ENCODE measurements at places on chromosomes 4 and X.

DNA sequence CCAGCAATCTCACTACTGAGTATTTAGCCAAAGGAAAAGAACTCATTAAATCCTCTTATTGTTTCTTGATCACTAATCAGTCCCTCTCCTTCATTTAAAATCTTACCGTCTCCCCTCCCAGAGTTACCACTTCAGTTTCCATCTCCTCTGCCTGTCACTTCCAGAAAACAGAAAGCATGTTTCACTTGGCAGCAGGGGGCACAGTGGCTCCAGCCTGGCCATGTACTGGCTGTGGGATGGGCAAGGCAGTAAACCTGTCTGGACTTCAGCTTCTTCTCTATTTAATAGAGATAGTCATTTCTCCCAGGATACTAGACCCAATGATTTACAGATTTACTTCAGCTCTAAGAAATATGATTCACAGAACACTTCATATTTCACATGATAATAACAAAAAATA, 63.2 kb downstream of the CD40LG start:
- DNase-seq = no peak

- no peak for DNase-seq
Observed at GRCh38 chrX:85619962-85620361, 240.5 kb upstream of the POF1B start.

DNA sequence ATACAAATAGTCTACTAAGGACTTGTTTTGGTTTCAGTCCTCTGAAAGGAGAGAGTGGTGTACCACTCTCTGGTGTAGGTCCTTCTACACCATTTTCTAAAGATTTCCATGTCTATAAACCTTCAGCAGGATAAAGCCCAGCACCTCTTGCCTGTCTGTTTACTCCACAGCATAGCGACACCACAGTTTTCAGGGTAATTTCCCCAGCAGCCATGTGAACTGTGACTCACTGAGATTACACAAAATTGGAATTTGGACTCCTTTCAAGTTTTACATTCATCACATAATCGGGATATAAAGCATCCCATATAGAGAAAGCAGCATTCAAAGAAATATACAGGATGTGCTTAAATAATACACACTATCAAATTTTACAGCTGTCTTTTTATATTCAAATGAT, 229.6 kb downstream of the PRDM5 start:
- DNase-seq = no peak

DNA sequence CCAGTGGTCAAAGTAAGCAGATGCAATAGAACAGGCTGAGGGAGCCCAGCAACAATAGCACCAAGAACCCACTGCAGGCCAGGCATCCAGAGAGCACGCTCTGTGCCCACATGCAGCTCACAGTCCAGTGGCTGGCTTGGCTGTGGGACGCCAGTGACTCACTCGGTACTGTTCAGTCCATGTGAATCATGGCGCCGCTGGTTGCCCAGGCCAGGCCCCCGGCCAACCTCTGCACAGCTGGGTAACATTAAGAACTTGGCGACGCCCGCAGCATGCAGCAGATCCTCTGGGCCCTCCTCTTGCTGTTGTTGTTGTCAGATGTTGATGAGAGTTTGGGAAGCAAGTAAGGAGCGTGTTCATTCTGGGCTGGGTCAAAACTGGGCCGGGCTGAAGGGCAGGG, 60.5 kb downstream of the MSX1 start:
- DNase-seq = no peak

DNA sequence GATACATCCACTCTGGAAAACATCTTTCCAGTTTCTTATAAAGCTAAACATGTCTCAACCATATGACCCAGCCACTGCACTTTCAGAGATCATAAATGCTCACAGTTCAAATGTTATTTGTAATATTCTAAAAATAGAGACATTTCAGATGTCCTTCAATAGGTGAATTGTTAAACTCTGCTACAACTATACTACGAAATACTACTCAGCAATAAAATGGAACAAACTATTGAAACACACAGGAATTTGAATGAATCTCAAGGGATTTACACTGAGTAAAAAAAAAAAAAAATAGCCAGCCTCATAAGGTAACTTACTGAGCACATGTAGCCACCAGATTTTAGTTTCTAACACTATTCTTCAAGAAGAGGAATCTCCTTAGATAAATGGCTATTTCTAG, 253.9 kb downstream of the PCDH18 start:
- DNase-seq = no peak

DNA sequence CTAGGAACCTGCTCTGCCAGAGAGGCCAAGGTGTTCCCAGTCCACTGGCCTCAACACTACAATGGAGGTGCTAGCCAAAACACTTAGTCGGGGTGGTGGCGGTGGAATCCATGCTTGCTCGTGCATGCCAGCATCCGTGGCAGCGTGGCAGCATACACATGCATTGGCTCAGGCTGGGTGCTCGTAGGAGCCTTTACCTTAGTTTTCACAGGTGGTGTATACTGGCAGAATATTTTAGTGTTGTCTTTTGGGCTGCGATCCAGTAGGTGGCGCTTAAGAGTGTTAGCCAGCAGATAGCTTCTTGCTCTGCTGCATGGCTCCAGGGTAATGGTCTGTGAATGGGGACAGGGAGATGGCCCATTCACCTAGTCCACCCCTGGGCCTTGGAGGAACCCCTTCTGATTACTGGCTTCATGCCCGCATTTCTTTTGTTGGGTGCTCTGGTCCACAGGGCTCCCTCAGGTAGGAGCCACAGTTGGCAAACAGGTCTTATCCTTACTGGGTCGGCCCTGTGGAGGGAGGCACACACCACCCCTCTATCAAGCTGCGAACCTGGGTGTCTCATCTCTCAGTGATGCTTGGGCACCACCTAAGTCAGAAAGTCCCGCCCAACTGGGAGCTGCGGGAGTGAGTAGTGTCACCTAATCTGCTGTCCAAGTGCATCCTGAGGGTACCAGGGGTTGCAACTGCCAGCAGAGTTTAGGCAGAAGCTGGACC, 40.0 kb downstream of the RIPPLY1 start:
- DNase-seq = no peak

DNA sequence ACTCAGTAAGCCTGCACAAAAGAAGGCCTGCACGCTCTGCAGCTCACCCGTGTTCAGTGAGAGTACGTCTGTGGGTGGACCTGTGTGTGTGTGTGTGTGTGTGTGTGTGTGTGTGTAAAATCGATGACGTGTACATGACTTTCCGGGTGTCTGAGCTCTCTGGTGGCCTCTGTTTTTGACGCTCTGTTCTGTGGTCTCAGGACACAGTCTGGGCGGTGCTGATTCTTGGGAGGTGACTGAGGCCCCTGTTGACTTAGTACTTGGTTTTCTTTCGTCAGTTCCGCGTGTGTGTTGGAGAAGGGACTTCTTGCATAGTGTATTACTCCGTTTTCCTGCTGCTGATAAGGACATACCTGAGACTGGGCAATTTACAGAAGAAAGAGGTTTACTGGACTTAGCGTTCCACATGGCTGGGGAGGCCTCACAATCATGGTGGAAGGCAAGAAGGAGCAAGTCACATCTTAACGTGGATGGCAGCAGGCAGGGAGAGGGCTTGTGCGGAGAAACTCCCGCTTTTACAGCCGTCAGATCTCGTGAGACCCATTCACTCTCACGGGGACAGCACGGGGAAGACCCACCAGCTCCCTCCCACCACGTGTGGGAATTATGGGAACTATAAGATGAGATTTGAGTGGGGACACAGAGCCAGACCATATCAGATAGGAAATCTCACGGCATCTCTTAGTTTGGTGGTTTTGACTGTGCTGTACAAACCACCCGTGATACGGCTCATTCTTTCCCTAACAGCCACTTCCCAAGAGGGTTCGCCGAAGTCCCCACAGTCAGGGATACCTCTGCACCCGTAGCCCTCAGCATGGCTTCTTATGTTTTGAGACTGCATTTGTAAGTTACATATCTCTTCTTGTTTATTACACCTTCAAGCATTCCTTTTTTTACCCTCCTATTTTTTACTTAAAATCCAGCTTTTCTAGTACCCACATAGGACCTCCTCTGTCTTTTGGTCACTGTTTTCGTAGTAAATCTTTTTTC, 24.5 kb downstream of the UVSSA start:
- DNase-seq = no peak

- DNase-seq = no peak
Observed at GRCh38 chrX:129875669-129876068, 30.3 kb upstream of the UTP14A start.

GRCh38 chr4:171814545-171814944, 1.3 kb downstream of the GALNTL6 start:
- no peak for DNase-seq

GRCh38 chrX:149939655-149939904, 1.3 kb upstream of the EOLA2 start:
- DNase-seq = no peak

DNA sequence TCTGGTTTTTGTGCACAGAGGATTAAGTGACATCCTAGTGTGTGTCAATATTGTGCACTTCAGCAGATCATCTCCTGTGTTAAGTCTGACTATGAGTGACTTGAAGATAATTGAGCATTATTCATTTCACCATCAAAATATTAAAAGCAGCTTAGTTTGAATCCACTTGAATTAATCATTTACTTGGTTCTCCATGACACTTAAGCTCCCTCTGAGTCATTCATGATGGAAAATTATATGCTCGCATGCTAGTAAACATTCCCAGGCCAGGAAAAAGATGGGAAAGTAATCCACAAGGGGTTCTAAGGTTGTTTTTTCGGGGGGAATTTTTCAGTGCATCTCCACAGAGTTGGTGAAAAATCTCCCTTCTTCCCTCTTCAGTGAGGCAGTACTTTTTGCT, 97.2 kb upstream of the EOLA2 start:
- DNase-seq = no peak

DNA sequence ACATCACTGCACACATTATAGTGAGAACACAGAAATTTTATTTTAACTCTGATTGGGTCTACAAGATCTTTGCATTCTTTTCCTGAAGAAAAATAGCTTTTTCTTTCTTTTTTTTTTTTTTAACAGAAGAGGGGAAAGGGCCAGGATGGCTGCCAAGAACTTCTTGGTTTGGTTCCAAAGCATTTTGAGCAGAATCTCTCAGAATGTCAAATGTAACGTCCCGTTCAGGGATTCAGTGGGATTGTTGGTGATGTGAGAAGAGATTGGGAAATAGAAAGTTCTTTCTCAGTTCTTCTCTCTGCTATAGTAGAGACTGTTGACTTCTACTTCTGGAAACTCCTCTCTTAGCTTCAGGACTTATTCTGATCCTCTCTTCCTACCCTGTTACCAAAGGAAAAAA, 70.9 kb upstream of the CBR4 start:
- no peak for DNase-seq

DNA sequence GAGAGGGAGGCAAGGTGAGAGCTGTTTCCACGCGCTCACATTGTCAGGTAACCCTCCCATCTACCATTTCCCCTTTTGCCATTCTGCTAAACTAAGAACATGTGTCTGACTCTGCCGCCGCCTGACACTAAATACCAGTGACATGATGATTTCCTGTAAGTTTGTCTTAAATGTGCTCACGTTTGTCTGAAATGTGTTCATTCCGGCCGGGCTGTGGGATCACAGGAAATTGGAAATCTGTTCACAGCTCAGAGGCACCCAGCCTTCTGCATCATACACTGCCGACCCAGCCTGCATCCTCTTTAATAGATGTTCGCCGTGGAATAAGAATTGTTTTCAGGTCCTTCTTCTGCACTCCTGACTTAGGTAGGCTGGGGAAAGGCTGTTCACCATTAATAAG, 336.2 kb upstream of the PPARGC1A start:
- DNase-seq = no peak

GRCh38 chr4:140834839-140835495, 78.8 kb upstream of the TBC1D9 start:
- DNase-seq = no peak

- no peak for DNase-seq
Observed at GRCh38 chr4:8387615-8388527, 52.7 kb downstream of the ACOX3 start.

- no peak for DNase-seq
Observed at GRCh38 chrX:109797311-109797975, 64.4 kb upstream of the ACSL4 start.

DNA sequence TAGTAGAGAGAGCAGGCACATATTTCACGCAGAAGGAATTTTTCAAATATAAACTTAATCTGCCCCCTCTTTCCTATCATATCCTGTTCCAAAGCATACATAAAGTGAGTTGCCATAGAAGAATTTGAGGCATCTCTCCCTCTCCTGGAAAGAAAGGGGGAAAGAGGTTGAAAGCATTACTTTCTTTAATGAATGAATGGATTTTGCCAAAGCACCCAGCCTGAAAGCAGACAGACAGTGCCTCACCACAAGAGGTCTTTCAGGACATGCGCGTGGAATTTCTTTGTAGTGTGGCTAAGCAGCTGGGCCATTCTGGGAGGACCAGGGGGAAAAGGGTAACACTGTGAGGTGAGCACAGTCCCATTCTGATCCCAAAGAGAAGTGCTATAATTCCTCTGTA, 651.4 kb downstream of the IQCM start:
- DNase-seq = no peak

DNA sequence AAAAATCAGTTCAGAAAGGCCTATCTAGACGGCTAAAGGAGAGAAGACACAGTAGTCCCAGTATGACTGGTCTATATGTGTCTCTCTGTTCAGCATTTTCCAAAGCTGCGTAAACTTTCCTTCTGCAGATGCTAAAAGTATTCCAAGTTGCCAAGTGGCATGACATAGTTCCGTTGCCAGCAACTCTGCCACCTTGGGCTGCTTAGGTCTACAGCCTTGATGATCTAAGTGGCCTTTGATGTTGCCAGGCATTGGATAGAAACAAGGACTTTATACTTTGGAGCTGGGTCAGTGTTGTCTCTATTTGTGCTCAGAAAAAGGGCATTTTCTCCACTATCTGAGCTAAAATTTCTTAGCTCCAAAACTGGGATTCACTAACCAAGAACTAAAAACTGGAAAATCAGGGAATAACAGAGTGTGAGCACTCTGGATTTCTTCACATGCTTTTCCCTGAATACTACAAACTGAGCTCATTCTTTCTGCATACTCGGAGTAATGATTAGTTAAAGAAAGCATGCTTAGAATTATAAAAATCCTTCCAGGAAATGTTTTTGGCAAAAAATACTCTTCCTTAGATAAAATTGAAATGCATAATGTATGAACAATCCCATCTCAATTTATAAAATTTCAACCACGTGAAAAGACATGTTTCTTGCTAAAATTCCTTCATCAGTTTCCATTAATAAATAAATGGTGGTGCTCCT, 191.4 kb downstream of the ADAMTS3 start:
- no peak for DNase-seq

- DNase-seq = no peak
Observed at GRCh38 chr4:123578276-123579029, 181.9 kb downstream of the SPRY1 start.

DNA sequence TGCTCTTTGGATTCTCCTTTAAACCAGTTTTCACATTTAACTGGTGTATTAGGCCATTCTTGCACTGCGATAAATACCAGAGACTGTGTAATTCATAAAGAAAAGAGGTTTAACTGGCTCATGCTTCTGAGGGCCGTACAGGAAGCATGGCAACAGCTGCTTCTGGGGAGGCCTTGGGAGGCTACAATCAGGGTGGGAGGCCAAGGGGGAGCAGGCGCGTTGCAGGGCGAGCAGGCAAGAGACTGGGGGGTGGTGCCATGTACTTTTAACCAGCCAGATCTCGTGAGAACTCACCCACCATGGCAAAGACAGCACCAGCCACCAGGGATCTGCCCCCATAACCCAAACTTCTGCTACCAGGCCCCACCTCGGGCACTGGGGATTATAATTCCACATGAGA, 38.1 kb downstream of the RNF212 start:
- no peak for DNase-seq

All from SIG-M5 (cell line).